ENCODE measurements at places on chromosomes 3 and 15.
A peak's percentile ranks its signal among the peaks of the same experiment; 100 is the strongest.

- DNase-seq: no peak
Measured at GRCh38 chr15:22945071-22945470, 35.1 kb downstream of the CYFIP1 start.

- no peak for DNase-seq
Measured at GRCh38 chr15:72223278-72223677, 7.7 kb downstream of the PKM start.

- DNase-seq: no peak
Measured at GRCh38 chr3:5581743-5582142, 394.2 kb downstream of the EDEM1 start.

DNA sequence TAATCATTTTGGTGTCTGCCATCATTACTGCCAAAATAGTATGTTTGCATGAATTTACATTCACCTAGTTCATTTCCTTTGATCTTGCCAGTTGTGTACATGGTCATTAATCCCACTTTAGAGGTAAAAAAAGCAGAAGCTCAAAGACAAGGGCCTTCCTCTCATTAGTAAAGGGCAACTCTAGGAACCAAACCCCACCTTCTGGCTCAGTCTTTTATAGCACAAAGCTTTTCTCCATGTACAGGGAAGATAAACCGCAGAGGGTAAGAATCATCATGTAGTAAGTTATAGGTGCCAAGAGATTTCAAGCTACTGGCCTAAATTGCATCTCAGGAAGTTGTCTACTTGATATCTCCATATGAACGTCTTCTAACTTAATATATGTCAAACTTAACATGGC, 19.3 kb upstream of the SPG21 start:
- DNase-seq: no peak

GRCh38 chr15:57506422-57506821, 85.3 kb upstream of the MYZAP start:
- DNase-seq: no peak

GRCh38 chr3:105823149-105823867, 45.5 kb downstream of the CBLB start:
- no peak for DNase-seq

GRCh38 chr15:29849716-29850115, 27.4 kb upstream of the TJP1 start:
- DNase-seq: no peak

- DNase-seq: no peak
Measured at GRCh38 chr15:32840507-32841245, 122.9 kb downstream of the GREM1 start.

GRCh38 chr3:9396301-9396631, 1.1 kb upstream of the SETD5 start:
- DNase-seq: peak; percentile 60

DNA sequence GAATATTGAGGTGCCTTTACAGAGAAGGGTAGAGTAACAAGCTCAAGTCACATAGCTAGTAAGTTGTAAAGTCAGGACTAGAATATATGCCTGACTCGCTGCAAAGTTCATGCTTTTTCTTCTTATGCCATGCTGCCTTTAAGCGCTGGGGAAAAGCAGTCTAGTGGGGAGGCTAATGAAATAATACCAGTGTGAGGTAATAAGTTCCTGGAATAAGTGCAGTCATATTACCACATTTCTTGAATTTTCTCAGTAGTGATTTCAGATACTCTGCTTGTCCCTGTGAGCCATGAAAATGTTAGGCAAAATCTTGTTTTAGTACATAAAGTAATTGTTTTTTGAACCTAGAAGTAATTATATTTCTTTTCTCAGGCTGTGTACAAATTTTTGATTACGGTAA, 71.8 kb downstream of the SYN2 start:
- no peak for DNase-seq

DNA sequence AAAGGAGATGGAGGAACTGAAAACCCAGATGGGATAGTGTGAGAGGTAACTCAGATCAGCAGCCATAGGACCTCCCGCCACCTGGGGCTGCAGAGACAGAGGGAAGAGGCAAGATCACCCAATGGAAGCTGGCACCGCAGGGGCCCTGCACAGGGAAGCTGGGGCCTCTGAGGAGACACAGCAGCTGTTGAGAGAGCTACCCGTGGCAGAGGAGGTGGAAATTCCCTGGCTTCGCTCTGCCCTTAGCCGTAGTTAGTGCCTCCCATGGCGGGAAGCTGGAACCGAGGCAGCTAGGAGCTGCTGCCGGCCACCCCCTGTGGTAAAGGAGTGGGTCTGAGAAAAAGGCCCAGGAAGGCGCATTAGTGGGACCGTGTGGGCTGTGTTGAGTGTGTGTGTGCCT, 18.0 kb upstream of the PLXNA1 start:
- no peak for DNase-seq

DNA sequence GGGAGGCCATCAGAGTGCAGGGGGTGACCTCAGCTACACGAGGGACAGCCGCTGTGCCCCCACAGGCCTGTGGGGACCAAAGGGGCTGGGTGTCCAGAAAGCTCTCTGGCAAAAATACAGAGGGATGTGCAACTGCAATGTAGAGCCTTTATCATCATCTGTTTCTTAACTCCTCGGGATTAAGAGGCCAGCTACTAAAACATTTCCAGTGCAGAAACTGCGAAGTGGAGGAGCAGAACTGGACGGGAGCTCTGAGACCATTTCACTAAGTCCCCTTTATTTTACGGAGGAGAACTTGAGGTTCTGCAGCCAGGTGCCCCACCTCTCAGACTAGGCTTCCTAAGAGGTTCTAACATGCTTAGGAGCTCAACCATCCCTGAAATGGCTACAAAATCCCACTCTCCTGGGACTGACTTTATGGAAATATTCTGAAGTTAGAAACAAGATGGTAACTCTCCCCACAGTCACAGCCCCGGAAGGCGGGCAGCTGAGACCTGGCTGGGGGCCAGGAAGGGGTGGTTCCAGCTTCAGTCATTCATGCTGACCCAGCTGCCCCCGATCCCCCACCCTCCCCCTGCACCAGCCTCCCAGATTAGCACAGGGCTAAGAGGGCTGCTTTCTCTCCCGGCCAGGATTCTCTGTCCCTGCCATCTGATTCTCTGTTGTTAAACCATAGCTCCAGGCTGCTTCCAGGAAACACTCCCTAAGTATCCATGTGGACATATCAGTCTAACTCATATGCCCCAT, 40.3 kb downstream of the UMPS start:
- DNase-seq: no peak

DNA sequence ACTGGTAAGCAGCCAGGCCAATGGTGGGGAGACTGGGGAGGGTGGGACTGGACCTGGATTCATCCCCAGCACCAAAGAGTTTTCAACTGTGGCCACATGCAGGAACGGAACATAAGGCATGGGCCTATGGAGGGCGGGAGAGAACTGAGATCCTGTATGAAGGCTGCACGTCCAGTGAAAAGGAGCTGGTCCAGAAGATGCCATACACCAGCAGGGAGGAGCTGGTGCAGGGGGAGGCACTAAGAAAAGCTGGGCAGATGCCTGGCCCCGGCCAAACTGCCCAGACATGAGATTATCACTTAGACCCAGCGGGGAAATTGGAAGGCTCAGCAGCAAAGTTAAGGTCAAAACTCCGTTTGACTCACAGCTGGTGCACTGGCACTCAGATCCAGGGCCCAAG, 58.1 kb upstream of the MCF2L2 start:
- DNase-seq: no peak

DNA sequence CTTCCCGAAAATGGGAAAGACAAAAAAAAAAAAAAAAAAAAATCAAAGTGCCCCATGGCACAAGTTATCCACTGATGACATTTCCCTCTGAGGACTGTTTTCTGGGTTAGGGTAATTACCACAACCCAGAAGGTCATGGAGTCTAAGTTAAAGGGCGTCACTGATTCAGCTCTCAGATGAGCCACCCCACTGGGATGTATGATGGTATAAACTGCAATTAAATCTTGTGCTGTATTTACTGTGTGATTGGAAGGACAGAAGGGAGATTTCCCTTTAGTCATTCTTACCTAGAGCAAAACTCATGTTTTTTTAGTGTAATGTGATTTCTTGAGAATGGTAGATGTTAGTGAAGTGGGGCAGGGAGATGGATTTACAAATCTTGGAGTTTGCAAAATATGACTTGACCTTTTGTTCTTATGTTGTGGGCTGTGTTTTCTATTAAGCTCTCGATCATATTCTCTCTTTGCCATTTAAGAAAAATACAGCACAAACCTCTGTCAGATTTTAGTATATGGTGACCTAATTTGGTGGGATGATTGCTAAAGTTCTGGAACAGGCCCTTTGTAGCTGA, 244.2 kb downstream of the PTPRG start:
- no peak for DNase-seq

DNA sequence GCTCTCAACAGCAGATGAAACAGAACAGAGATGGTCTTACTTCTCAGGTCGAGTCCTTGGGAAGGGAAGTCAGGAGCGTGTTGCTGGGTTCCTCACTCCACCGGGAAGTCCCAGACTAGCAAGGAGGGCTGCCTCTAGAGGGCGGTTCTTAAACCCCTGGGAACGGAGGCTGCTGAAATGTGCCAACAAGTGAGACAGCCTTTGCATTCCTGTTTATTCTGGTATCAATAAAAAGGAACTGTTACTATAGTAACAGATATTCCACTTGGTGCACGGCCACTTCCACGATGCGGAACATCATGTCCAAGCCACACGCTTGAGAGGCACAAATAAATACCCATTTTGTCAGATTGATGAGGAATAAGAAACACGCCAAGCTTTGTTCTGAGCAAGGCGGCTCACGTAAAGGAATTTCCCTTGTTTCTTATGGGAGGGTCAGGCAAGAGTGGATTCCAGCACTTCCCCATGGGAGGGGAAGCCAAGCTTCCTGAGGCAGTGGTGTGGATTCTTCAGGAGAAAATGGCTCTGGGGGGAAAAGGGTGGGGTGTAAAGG, at the start of gene FAM107A:
TSS of gene FAM107A (minus strand) at position 123 of the 553 bp plus-strand sequence. CDS start 7,531 bp downstream, outside the sequence.
- DNase-seq: no peak

DNA sequence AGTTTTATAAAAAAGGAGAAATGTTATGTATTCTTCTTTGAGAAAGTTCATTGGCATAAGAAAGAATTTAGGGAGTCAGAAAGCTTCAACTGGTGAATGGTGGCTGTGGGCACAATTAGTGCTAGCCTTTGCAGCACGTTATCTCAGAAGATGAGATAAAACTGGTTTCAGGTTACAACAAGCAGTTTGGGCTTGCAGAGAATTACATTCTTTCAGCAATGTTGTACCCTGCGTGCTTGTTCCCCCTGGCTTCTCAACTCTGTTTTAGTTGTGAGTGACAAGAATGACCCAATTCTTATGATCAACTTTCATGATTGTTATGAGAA, 31.6 kb upstream of the ACP3 start:
- no peak for DNase-seq

- DNase-seq: no peak
Measured at GRCh38 chr15:77393471-77393840, 26.4 kb downstream of the PEAK1 start.

DNA sequence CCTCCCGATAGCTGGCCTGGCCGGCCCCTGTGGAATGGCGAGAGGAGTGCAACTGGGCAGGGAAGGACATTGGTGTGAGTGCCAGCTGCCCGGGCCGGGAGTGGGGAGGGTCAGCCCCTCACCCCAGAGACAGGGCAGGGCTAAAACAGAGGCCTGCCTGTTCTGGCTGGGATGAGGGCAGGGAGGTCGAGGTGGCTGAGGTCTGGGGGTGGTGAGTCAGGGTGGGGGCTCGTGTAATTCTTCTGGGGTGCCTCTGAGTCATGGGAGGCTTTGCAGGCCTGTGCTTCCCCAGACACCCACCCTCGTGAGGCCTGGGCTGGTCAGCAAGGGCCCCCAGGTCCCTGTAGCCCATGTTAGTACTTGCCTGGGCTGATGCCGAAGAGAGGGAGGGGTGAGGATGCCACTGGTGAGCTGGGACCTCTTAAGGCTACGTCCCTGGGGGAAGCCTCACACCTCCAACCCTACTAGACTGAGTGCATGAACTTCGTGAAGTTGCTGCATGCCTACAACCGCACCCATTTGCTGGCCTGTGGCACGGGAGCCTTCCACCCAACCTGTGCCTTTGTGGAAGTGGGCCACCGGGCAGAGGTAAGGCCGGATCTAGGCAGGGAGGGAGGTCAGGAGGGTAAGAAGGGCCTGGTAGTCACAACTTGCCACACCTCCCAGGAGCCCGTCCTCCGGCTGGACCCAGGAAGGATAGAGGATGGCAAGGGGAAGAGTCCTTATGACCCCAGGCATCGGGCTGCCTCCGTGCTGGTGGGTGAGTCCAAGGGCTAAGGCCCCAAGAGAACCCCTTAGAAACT, 1.7 kb downstream of the SEMA3B start:
- DNase-seq: no peak

- no peak for DNase-seq
Measured at GRCh38 chr3:149753717-149754116, 1.4 kb upstream of the COMMD2 start.

DNA sequence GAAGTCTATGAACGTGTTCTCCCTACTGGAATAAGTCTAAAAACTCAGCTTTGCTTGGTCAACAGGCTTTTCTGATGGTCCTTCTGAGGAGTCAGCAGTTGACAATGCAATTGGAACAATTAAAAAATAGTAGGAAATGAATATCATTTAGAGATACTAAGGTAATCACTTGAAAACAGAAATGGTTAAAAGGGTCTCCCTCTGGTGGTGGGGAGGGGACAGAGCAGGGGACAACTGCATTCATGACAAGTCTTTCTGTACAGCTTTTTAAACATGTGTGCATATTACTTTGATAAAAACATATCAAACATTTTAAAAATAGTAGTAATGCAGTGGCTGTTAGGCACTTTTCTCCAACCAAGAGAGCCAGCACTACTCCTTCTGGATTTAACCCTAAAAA, 119.9 kb upstream of the FHIT start:
- no peak for DNase-seq

GRCh38 chr3:157436583-157437291, at the start of gene PTX3:
PTX3 (plus strand) TSS chr3:157436850; CDS start chr3:157436934, 84 bp downstream.
- no peak for DNase-seq

GRCh38 chr15:69758810-69759790, 306.5 kb downstream of the RPLP1 start:
- DNase-seq: peak; percentile 67

DNA sequence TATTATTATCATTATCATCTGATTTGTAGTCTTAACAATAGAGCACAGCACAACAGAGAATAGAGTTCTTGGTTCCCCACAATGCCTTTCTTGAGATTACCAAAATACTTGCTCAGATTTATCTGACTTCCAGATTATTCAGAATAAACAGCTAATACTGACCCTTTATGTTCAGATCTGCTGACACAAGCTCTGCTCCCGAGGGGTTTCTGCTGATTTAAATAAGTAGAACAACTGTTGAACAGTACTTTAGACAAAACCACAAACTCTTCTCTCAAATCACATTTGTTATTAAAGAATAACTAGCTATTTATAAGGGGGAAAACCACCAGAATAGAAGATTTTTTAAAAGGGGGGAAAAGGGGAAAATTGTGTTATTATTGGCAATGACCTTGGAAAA, 380.2 kb upstream of the ATP11B start:
- DNase-seq: no peak

DNA sequence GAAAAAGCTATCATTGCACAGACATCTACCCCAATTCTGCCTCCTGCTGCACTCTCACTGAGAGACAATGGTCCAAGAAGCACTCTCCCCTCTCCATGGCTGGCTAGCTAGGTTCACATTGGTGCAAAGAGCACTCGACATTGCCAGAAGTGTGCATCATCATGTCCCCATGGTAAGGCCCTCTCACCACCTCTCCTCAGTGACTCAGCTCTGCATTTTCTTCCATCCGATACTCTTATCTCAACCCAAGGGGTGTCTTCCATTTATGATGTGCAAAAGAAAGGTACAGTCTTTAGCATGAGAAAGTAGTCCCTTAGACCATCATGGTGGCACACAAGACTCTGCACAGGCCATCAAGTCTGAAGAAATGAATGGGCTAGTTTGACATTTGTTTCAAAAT, 14.0 kb downstream of the RPSA start:
- no peak for DNase-seq

GRCh38 chr3:111747490-111747889, 111.6 kb upstream of the PHLDB2 start:
- DNase-seq: no peak

- DNase-seq: no peak
Measured at GRCh38 chr3:139772539-139773500, 95.0 kb upstream of the NMNAT3 start.

Measured in activated T-cell treated with anti-CD3 and anti-CD28 coated beads for 1 hour (primary cell).